ENCODE measurements at places on chromosomes 2 and 18.

DNA sequence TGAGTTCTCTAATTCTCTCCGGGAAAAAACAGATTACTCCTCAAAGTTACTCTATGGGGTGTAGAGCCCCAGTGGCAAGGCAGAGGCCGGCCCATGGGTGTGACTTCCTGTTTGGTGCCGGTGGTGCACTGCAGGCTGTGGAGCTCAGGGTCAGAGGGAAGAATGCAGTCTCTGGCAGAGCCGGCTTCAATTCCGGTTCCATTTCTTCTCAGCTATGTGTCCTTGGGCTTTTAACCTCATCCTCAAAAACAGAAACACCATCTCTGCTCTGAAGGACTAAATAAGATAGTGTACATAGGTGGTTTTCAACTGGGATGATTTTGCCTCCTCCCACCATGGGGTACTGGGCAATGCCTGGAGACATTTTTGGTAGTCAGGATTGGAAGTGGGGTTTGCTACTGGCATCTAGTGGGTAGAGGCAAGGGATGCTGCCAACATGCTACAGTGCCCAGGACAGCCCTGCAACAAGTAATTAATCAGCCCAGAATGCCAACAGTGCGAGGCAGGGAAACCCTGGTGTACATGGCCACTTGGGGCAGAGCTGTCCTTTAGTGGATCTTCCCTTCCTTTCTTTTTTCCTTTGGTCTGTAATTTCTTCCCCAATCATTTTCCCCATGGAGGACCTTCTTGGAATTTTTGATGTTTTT is 81.2 kb downstream of the INSIG2 start:
- DNase-seq, result no peak

GRCh38 chr2:231660860-231661259 is 47.5 kb upstream of the PTMA start:
- no peak for DNase-seq

GRCh38 chr2:54461261-54461660 is 5.1 kb downstream of the SPTBN1 start:
- no peak for DNase-seq

- DNase-seq, result no peak
Observed at GRCh38 chr2:98744595-98744994, 13.7 kb upstream of the MGAT4A start.

- no peak for DNase-seq
Observed at GRCh38 chr2:189834059-189834458, 49.8 kb downstream of the PMS1 start.

GRCh38 chr18:44889111-44889510 is 208.4 kb downstream of the SETBP1 start:
- DNase-seq, result no peak

DNA sequence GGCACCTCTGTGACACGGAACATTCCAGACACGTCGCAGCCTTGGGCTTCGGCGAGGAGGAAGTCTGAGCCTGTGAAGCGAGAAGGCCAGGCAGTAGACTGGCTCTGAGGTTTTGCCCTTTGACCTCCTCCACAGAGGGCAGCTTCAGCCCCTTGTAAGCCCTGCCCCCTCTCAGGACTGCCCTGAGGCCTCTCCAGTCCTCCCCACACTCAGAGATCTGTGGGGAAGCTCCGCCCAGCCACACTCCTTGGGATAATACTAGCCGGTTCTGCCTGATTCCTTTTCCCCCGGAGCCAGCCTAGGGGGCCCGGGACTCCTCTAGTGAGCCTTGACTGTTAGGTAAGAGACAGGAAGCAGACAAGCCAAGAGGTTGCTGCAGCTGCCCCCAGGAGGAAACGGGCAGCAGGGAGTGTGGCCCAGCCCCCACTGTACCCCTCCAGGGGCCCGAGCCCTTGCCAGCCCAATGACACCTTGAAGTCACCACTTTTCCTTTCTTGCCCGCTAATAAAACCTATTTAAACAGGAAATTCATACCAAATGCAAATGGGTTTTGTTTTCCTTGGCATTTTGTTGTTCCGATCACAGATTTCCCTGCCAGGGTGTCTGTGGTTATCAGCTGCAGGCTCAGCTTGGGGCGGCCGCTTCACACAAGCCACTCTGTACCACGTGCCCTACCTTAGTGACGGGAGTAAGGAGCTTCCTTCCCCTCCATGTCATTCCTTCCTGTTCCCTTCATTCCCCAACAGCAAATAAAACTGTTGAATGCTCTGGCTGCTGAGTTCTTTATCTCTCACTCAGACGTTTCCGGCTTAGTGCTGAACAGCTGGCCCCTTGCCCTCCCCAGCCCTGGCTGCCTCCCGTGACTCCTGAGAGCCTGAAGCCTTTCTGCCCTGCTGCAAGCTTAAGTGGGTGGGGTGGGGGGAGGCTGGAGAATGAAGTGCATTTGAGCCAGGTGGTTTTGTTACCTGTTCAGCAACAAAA is 124.7 kb downstream of the CABLES1 start:
- peak; percentile 82 for DNase-seq

GRCh38 chr2:119823734-119824334 is 64.1 kb downstream of the PTPN4 start:
- DNase-seq, result peak; percentile 59

DNA sequence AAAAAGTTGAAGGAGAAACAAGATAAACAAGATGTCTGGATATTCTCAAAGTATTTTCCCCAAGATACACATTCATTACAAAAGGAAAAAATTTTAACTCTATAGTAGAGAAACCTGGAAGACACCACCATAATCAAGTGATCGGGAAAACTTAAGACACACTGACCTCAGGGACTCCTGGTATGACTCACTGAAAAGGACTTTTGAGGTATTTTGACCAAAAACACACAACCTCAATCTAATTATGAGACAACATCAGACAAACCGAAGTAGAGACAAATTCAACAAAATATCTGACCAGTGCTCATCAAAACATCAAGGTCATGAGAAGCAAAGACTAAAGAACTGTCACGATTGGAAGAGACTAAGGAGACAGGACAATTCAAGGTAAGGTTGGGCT is 34.7 kb downstream of the LPIN2 start:
- no peak for DNase-seq

- no peak for DNase-seq
Observed at GRCh38 chr2:150160058-150160457, 327.4 kb downstream of the RND3 start.

DNA sequence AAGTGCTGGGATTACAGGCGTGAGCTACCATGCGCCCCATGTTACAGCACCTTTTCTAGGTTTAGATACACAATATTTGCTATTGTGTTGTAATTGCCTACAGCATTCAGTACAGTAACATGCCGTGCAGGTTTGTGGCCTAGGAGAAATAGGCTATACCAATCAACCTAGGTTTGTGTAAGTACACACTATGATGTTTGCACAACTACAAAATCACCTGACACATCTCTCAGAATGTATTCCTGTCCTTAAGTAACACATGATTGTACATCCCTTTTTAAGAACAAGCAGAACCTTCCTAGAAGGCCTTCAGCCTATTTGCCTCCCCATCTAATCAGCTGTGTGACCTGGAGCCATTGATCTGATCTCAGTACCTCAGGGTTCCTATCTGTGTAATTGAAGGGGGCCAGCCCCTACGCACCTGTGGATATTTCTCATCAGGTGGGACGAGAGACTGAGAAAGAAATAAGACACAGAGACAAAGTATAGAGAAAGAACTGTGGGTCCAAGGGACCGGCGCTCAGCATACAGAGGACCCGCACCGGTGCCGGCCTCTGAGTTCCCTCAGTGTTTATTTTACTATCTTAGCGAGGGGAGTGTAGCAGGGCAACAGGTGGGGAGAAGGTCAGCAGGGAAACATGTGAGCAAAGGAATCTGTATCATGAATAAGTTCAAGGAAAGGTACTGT is 18.7 kb upstream of the TMBIM1 start:
- DNase-seq, result no peak

GRCh38 chr2:113962692-113963480 is 73.0 kb downstream of the ACTR3 start:
- peak; percentile 87 for DNase-seq

- DNase-seq, result peak; percentile 28
Observed at GRCh38 chr2:24754985-24755705, 38.0 kb downstream of the PTRHD1 start.

- DNase-seq, result no peak
Observed at GRCh38 chr2:26904839-26905238, 56.9 kb downstream of the DPYSL5 start.

- DNase-seq, result no peak
Observed at GRCh38 chr18:61334951-61335683, 1.9 kb downstream of the CDH20 start.

DNA sequence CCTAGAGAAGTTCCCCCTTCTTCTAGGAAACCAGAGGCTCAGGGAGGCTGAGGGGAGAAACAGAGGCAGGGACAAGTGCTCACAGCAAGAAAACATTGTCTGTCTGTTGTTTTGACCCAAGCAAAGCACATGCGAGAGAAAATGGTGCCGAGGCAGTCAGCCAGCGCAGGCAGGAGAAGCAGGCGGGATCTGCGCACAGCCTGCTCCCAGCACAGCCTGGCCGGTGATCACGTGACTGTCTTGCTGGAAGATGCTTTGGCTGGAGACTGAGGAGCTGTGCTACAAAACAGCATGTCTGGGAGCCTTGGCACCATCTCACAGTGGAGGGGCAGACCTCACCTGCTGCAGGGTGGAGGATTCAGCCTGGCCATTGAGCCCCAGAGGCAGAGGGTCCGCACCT is 93.7 kb upstream of the MYCN start:
- no peak for DNase-seq

DNA sequence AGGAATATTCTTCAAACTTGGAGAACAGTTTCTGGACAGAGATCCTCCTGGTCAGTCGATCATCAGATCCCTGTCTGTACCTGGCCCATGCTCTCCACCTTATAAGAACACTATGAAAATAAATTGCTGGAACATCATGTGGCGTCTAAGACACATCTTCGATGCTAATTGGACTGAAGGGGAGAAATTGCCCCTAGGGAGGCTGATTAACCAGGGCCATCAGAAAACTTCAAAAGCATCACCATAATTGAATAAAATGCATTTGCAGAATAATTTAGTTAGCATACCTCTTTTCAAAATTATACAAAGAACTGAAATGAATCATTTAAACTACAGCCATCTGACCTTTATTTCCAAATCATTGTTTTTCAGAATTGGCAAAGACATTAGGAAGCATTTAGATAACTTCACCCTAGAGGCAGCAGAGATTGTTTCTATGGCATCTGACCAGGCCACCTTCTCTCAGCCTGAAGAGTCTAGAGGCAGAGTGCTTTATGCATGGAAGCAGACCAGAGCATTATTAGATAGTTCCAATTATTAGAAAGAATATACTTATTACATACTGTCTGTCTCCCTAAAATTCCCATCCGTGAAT is 48.9 kb upstream of the CNTNAP5 start:
- no peak for DNase-seq

DNA sequence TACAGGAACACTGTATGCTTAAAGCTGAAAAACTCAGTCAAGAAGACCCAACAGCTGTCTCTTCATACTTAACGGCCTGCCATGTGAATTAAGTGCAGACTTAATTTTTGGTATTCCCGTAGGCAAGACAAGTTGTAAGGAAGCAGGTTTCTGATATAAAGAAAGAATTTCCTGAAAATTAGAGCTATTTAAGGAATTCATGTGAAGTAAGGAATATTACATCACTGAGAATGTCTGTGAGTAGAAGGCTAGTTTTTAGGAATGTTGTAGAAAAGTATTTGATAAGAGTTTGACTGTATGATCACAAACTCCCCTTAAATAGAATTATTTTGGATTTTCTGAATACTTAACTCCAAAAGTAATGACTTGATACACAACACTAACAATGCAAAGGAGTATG is 51.0 kb downstream of the WDR33 start:
- peak; percentile 37 for DNase-seq

GRCh38 chr2:196096982-196097745 is 28.5 kb upstream of the DNAH7 start:
- no peak for DNase-seq
